Fibroblast of lung (primary cell): ENCODE measurements at places on chromosomes 6 and 20.

GRCh38 chr6:40509086-40509485 is 78.1 kb downstream of the LRFN2 start:
- no peak for DNase-seq

GRCh38 chr20:32333988-32334885 is 23.9 kb upstream of the ASXL1 start:
- DNase-seq: no peak

- no peak for DNase-seq
Observed at GRCh38 chr20:9927224-9927623, 88.3 kb upstream of the PAK5 start.

- no peak for DNase-seq
Observed at GRCh38 chr6:35677456-35677855, 11.3 kb downstream of the FKBP5 start.

- DNase-seq: no peak
Observed at GRCh38 chr6:87291883-87292282, 30.5 kb upstream of the SMIM8 start.

- DNase-seq: no peak
Observed at GRCh38 chr6:111566222-111566734, 39.4 kb downstream of the TRAF3IP2 start.

- DNase-seq: no peak
Observed at GRCh38 chr6:90820436-90820835, 233.6 kb upstream of the MAP3K7 start.
